Spinal cord (tissue), 10 donors: ENCODE measurements at places on chromosomes 13 and 19. TPM values are rescaled to one million over a fixed set of nuclear protein-coding genes. Genes with fewer than 3 reads are reported as not detected.
A peak's percentile ranks its signal among the peaks of the same experiment; 100 is the strongest.

Gene ELANE
- polyA plus RNA-seq: 0.18 TPM

DNA sequence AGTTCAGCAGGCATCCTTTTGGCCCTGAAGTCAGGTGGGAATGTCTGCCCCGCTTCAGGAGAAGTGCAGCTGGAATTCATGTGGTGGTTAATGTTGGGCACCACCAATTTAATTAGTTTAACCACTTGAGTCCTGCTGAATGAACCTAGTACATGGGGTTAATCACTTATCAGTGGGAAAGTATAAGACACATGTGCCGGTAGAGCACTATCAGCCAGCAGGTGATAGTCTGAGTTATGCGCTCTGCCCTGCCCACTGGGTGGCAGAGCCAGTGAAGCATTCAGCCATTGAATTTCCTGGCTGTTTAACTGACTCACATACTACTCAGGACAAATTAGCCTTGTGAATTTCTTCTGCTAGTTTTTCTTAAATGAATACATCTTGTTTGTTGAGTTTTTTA is 789.7 kb upstream of the PRR20A start:
- H3K36me3 ChIP-seq: no peaks in the 10 kb centered on the region
- no peaks in the 10 kb centered on the region for H3K27me3 ChIP-seq
- H3K27ac ChIP-seq: no peak overlapping the region
- no peak for DNase-seq

DNA sequence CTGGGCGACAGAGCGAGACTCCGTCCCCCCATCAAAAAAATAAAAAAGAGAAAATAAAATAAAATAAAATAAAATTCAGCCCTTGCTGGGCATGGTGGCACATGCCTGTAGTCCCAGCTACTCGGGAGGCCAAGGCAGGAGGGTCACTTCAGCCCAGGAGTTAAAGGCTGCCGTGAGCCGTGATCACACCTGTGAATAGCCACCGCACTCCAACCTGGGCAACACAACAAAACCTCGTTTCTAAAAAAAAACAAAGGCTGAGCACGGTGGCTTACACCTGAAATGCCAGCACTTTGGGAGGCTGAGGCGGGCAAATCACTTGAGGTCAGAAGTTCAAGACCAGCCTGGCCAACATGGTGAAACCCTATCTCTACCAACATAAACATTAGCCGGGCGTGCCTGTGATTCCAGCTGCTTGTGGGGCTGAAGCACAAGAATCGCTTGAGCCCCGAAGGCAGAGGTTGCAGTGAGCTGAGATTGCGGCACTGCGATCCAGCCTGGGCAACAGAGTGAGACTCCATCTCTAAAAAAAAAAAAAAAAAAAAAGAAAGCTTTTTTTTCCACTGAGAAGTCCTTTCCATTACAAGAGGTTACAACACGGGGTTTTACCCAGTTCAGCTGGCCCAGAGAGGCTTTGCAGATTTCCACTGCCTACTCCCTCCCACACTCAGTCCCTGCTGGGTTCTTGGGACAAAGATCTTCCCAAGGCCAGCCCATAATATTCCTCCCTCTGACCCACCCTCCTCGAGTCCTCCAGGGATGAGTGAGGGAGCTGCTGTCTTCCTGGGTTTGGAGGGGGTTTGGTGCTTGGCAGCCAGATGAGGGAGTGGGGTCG is 6.4 kb downstream of the ANGPTL4 start:
- no peak for DNase-seq
- no peak overlapping the region for H3K4me3 ChIP-seq
- peaks cover 33% of the 10 kb centered on the region for H3K4me1 ChIP-seq
- H3K27ac ChIP-seq: no peak overlapping the region

- no peak overlapping the region for H3K4me3 ChIP-seq
- no peaks in the 10 kb centered on the region for H3K36me3 ChIP-seq
- peaks cover 6% of the 10 kb centered on the region for H3K27me3 ChIP-seq
- no peaks in the 10 kb centered on the region for H3K4me1 ChIP-seq
- no peak overlapping the region for H3K27ac ChIP-seq
- no peak for DNase-seq
Measured at GRCh38 chr19:8700956-8701355, 2.4 kb upstream of the ACTL9 start.

GRCh38 chr19:47096100-47096704 is 17.4 kb downstream of the ZC3H4 start:
- H3K4me3 ChIP-seq: no peak overlapping the region
- no peaks in the 10 kb centered on the region for H3K27me3 ChIP-seq
- DNase-seq: no peak
- H3K27ac ChIP-seq: peak overlapping the region; percentile 52
- peaks cover 50% of the 10 kb centered on the region for H3K36me3 ChIP-seq
- H3K4me1 ChIP-seq: peaks cover 52% of the 10 kb centered on the region

DNA sequence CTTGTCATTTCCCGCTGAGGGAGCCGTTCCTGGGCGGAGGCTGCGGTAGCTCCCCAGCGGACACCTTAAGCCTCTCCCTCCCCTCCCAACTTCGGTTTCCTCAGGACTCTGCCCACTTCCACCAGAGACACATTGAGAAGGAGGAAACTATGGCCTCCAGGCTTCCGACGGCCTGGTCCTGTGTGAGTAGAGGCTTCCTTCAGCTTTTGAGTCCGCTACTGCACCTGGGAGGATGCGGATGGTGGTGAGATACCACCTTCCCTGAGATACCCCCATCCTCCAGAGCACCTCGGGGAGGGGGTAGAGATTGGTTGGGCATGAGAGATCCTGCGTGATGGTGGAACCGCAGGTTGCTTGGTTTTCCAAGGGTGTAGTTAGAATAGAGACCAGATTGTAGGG is 955 bp downstream of the ZNF274 start:
- peak overlapping the region; percentile 82 for H3K4me3 ChIP-seq
- H3K36me3 ChIP-seq: peaks cover 23% of the 10 kb centered on the region
- no peaks in the 10 kb centered on the region for H3K27me3 ChIP-seq
- no peak for DNase-seq

Gene SSC5D
- polyA plus RNA-seq: 2.3 TPM

DNA sequence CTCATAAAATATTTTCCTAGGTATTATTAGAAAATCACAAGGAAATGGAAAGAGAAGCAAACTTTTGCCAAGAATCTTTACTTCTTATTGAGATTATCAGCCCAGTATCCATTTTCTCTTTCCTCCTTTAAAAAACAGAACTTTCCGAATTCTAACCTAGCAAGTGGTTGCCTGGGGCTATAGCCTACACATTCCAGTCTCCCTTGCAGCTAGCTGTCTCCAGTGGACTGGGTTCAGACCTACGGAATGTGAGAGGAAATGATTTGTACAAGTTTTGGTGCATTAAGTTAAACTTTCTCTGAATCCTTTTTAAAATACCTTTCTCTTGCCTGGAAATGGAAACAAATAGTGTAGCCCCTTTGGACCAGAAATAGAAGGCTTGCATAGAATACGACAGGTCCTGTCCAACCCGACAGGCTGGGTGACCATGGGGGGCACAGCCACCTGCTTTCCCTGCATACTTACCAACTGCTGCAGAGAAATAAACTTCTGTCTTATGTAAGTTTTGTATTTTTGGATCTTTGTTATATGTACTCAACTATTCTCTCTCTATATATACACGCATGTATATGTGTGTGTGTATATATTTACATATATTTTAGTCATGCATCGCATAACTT is 185.9 kb downstream of the NALCN start:
- no peaks in the 10 kb centered on the region for H3K27me3 ChIP-seq
- H3K27ac ChIP-seq: no peak overlapping the region
- peaks cover 5% of the 10 kb centered on the region for H3K36me3 ChIP-seq
- no peak for DNase-seq
- H3K4me1 ChIP-seq: no peaks in the 10 kb centered on the region
- H3K4me3 ChIP-seq: no peak overlapping the region

Gene ZSCAN5B
- not detected for polyA plus RNA-seq

Gene KATNAL1
- 22.1 TPM for polyA plus RNA-seq

DNA sequence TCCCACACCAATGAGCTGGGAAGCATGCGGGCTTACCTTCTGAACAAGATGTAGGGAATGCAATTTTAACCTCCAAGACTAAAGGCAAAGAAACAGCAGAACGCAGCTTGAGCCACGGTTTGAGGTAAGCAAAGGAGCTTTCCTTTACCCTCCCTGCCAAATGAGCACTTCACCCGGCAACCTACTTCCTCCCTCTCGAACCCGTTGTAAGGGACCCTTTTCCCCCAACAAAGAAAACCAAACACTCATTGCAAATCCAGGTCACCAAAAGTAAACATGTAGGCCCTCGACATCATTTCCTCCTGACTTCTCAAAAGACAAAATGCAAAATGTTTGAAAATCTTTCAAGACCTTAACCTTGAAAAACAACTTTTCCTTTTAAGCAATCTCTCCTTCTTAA is 65.3 kb downstream of the ABCC4 start:
- no peaks in the 10 kb centered on the region for H3K4me1 ChIP-seq
- H3K27me3 ChIP-seq: no peaks in the 10 kb centered on the region
- no peak overlapping the region for H3K4me3 ChIP-seq
- DNase-seq: no peak
- H3K36me3 ChIP-seq: no peaks in the 10 kb centered on the region
- no peak overlapping the region for H3K27ac ChIP-seq

- H3K27ac ChIP-seq: peak overlapping the region; percentile 15
- no peaks in the 10 kb centered on the region for H3K36me3 ChIP-seq
- no peak overlapping the region for H3K4me3 ChIP-seq
- peaks cover 16% of the 10 kb centered on the region for H3K4me1 ChIP-seq
- no peaks in the 10 kb centered on the region for H3K27me3 ChIP-seq
- DNase-seq: no peak
Measured at GRCh38 chr19:13788991-13789390, 6.3 kb upstream of the ZSWIM4 start.

DNA sequence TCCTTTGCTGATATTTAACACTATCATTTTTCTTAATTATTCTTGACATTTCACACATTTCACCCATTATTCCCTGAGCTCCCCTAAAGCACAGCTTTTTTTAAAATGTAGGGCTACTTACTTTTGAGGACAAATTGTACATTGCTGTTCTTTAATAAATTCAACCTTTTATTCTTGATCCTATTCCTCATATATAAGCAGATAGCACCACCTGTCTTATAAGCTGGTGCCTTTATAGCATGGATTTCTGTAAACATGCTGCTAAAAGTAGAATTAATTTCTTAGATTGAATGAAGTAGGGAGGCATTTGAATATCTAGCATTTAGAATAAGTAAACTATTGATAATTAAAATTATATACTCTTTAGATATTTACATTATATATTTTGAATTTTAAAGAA is 603.4 kb upstream of the PCDH9 start:
- H3K4me1 ChIP-seq: no peaks in the 10 kb centered on the region
- H3K36me3 ChIP-seq: no peaks in the 10 kb centered on the region
- H3K4me3 ChIP-seq: no peak overlapping the region
- no peaks in the 10 kb centered on the region for H3K27me3 ChIP-seq
- no peak for DNase-seq

Gene ZNF584
- polyA plus RNA-seq: 13.8 TPM

Gene ZNF841
- polyA plus RNA-seq: 20.8 TPM

Gene ZNF729
- polyA plus RNA-seq: 0.17 TPM

Gene GAPDHS
- polyA plus RNA-seq: not detected

GRCh38 chr13:95349267-95349666 is 48.0 kb upstream of the ABCC4 start:
- H3K36me3 ChIP-seq: no peaks in the 10 kb centered on the region
- no peak for DNase-seq
- H3K4me3 ChIP-seq: no peak overlapping the region
- no peaks in the 10 kb centered on the region for H3K27me3 ChIP-seq

DNA sequence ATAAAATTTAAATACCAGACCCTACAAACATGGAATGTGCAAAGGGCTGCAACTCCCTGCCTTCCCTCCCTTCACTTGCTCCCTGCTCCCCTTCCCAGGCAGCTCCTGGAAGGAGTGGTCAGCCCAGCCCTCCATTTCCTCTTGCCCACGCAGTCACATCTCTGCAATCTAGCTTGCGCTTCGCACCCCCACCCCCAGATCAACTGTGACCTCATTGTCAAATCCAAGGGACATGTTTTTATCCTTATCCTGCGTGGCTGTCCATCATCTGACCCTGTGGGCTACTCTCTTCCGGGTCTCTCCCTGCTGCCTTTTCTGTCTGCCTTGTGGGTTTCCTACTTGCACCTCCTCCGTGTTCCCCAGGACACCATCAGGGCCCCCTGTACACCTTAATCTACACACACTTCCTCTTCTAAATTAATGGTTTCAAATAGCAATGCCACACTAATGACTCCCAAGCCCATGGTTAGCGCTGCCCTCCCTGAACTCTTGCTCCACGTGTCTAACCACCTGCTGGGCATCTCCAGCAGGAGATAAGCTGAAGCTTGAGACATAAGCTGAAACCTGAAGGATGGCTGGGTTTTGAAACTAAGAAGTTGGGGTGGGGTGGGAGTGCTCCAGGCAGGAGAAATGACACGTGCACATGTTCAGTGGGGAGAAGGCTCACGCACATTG is 118.3 kb downstream of the USP12 start:
- H3K4me3 ChIP-seq: no peak overlapping the region
- no peaks in the 10 kb centered on the region for H3K36me3 ChIP-seq
- H3K27ac ChIP-seq: no peak overlapping the region

Gene PTGER1
- 0.63 TPM for polyA plus RNA-seq

Gene ZNF93
- 10.9 TPM for polyA plus RNA-seq

Gene CCDC122
- polyA plus RNA-seq: 7.3 TPM

Gene SIGLEC10
- polyA plus RNA-seq: 6.6 TPM

DNA sequence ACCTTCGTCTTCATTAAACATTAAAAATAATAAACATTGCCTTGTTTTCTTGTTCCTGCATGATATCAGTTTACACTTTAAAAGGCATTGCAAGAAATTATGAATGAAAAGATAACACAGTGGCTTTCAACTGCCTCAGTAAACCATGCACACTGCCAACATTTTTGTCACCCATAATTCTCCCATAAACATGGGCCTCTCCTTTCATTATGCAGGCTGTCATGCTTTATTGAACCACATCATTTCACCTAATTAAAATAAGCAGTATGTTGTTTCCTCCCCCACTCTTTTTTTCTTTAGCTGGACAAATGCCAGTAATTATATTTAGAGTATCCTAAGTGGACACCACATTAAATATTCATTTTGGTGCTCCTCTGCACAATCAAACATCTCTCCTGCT is 1566.5 kb upstream of the SLC10A2 start:
- DNase-seq: no peak
- no peaks in the 10 kb centered on the region for H3K36me3 ChIP-seq
- no peaks in the 10 kb centered on the region for H3K27me3 ChIP-seq
- no peak overlapping the region for H3K4me3 ChIP-seq
- no peak overlapping the region for H3K27ac ChIP-seq
- no peaks in the 10 kb centered on the region for H3K4me1 ChIP-seq

GRCh38 chr13:78779608-78780007 is 120.7 kb upstream of the OBI1 start:
- no peak overlapping the region for H3K4me3 ChIP-seq
- DNase-seq: no peak

- H3K36me3 ChIP-seq: no peaks in the 10 kb centered on the region
- no peaks in the 10 kb centered on the region for H3K4me1 ChIP-seq
- no peaks in the 10 kb centered on the region for H3K27me3 ChIP-seq
- no peak overlapping the region for H3K4me3 ChIP-seq
- no peak overlapping the region for H3K27ac ChIP-seq
Measured at GRCh38 chr13:45696610-45697226, 5.4 kb upstream of the CBY2 start.

GRCh38 chr13:48571126-48571913 is 38.4 kb upstream of the RCBTB2 start:
- H3K4me1 ChIP-seq: peaks cover 12% of the 10 kb centered on the region
- no peaks in the 10 kb centered on the region for H3K27me3 ChIP-seq
- DNase-seq: no peak
- H3K36me3 ChIP-seq: no peaks in the 10 kb centered on the region
- peak overlapping the region; percentile 67 for H3K27ac ChIP-seq
